ENCODE measurements at places on chromosomes 2 and 18. TPM values are rescaled to one million over a fixed set of nuclear protein-coding genes. Genes with fewer than 3 reads are reported as not detected.
A peak's percentile ranks its signal among the peaks of the same experiment; 100 is the strongest.

MEP1B gene
- 0.08 TPM for total RNA-seq

G6PC2 gene
- not detected for total RNA-seq

GRCh38 chr2:131801210-131801744 is 273.6 kb downstream of the CCDC74A start:
- no peak overlapping the region for H3K27ac ChIP-seq
- no peaks in the 10 kb centered on the region for H3K36me3 ChIP-seq
- peaks cover 11% of the 10 kb centered on the region for H3K27me3 ChIP-seq
- no peak overlapping the region for H3K4me3 ChIP-seq
- peak; percentile 2 for DNase-seq

- no peaks in the 10 kb centered on the region for H3K36me3 ChIP-seq
- DNase-seq = no peak
- no peak overlapping the region for H3K4me3 ChIP-seq
- H3K27ac ChIP-seq = no peak overlapping the region
- H3K27me3 ChIP-seq = no peaks in the 10 kb centered on the region
These were observed 607.5 kb upstream of the REG3G start for GRCh38 chr2:78418021-78418420.

DNA sequence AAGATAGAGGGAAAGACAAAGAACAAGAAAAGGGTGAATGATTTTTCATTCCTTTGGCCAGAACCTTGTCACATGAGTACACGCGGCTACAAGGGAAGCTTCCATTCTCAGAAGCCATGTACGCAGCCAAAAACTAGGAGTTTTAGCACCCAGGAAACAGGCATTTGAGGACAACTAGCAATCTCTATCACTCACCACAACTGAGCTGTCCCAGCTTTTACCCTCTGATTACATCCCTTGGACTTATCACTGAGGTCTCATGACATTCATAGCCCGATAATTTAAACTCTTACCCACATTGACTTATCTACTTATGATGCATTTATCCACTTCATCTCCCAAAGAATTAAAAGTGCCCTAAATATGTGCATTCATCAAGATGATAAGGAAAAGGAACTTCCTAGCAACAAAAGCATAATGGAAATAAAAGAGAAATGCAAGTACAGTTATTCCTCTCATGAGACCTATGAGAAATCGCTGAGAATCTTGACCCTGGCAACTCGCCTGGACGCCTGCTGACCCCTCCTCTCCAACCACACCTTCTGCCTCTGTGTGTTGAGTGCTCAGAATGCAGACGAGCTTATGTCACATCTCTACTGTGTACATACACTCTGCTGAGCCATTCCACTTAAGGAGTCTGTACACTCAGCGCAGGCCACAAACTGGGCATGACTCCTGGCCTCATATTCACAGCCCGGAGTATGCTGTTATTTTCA is 28.7 kb upstream of the MFSD6 start:
- H3K36me3 ChIP-seq = no peaks in the 10 kb centered on the region
- peaks cover 3% of the 10 kb centered on the region for H3K4me1 ChIP-seq
- no peak for DNase-seq
- no peak overlapping the region for H3K27ac ChIP-seq
